Fibroblast of upper back skin (primary cell): ENCODE measurements at places on chromosomes 12 and 14.
A peak's percentile ranks its signal among the peaks of the same experiment; 100 is the strongest.

GRCh38 chr14:77310026-77310425 is 10.7 kb downstream of the POMT2 start:
- DNase-seq = no peak

GRCh38 chr12:130375296-130376287 is 37.9 kb downstream of the PIWIL1 start:
- no peak for DNase-seq

DNA sequence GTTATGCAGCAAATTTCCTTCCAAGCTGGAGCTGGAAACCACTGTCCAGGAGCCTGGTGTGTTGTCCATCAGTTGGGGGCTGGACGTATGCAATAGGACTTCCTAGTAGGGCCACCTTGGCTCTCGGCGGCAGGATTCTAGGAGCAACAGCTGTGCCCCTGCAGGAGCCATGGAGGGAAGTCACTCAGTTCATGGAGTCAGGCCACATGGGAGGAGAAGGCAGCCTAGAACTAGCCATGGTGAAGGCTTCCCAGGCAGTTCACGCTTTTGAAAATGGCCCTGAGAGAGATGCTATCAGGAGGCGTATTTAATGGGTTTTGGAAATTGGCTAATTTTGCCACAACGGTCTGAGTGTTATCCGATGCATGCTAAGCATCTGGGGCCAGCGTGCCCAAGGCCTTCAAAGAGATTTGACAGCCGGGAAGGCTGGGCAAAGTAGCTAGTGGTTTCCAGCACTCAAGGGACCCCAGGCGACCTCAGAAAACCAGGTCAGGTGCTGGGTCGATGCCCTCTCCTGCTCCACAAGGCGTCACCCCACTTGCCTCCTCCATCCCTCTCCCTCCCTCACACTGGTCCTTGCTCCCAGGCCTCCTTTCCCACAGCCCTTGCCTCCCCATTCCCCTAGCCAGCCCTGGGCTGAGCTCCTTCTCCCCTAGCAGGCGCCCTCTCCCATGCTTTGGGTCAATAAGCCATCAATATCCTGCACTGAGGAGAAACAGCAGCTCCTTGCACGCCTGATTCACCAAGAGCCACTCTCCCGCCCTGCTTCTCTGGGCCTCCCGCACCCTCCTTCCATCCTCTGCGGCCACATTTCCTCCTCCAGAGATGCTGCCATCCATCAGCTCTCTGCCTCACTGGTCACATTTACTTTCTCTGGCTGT is 30.9 kb upstream of the SYNDIG1L start:
- DNase-seq = no peak

DNA sequence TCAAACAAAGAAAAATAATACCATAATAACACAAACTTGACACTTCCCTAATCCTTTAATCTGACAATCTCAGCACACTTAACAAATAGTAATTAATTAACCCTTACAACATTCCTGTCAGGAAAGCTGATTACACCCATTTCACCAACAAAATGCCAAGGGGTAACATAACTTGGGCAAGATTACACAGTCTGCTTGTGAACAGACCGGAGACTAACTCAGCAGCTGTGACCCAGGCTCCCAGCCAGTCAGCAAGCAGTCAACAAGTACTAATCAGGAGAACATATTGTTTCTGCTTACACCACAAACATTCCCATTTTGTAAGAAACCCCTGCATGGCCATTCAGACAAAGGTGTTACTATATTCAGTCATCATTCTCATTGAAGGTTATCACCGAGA is 592.5 kb upstream of the FLRT2 start:
- no peak for DNase-seq

GRCh38 chr12:14263742-14264141 is 101.7 kb upstream of the ATF7IP start:
- DNase-seq = no peak

- peak; percentile 82 for DNase-seq
These were observed 864 bp downstream of the DNAJC22 start for GRCh38 chr12:49347311-49348193.

GRCh38 chr12:1325666-1326065 is 268.7 kb downstream of the FBXL14 start:
- DNase-seq = no peak

- DNase-seq = no peak
These were observed 4.1 kb upstream of the LMO3 start for GRCh38 chr12:16610001-16610585.

- DNase-seq = no peak
These were observed 220.4 kb upstream of the GARIN6 start for GRCh38 chr12:99427104-99427503.

DNA sequence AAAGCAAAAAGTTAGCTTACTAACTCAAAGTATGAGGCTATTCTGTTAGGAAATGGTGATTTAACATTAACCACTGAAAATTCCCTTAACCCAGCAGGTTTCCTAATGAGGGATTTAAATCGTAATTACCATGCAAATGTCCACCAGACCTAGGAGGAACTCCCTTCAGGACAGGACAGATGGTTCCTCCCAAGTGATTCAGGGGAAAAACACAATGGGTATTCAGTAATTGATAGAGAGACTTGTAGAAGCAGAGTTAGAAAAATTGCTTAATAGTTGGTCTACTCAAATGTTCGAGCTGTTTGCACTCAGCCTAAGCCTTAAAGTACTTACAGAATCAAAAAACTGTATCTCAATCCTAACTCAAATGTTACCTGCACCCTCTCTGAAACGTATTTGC is 21.6 kb downstream of the RERGL start:
- no peak for DNase-seq

DNA sequence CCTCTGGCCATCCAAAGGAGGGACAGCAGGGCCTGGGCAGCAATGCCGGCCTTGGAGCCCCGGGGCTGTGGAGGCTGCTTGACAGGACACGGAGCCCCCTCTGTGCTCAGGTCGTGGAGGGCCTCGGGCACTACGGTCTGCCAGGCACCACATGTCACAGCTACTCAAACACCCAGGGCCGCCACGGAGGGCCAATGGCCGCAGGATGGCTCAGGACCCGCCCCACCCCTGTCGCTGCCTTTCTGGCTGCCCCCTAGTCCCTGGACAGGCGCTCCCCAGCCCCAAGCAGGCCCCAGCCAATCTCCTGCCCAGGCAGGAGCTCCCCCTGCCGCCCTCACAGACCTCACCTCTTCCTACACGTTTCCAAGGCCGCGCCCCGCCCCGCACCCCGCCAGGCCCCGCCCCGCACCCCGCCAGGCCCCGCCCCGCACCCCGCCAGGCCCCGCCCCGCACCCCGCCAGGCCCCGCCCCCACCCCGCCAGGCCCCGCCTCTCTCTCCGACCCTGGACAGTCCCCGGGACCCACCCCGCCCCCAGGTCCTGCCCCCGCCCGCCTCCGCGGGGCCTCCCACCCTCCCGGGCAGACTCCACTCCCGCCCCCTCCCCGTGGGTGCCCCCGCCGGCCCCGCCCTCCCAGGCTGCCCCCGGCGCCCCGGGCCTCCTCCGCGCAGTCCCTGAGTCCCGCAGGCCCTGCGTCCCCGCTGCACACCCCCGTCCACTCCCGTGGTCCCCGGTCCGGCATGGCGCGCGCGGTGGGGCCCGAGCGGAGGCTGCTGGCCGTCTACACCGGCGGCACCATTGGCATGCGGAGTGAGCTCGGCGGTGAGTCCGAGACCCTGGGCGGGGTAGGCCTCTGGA is at the start of gene ASPG:
ASPG (plus strand) TSS at position 669 of the 857 bp plus-strand sequence; CDS start at position 740, 71 bp downstream.
- DNase-seq = no peak

DNA sequence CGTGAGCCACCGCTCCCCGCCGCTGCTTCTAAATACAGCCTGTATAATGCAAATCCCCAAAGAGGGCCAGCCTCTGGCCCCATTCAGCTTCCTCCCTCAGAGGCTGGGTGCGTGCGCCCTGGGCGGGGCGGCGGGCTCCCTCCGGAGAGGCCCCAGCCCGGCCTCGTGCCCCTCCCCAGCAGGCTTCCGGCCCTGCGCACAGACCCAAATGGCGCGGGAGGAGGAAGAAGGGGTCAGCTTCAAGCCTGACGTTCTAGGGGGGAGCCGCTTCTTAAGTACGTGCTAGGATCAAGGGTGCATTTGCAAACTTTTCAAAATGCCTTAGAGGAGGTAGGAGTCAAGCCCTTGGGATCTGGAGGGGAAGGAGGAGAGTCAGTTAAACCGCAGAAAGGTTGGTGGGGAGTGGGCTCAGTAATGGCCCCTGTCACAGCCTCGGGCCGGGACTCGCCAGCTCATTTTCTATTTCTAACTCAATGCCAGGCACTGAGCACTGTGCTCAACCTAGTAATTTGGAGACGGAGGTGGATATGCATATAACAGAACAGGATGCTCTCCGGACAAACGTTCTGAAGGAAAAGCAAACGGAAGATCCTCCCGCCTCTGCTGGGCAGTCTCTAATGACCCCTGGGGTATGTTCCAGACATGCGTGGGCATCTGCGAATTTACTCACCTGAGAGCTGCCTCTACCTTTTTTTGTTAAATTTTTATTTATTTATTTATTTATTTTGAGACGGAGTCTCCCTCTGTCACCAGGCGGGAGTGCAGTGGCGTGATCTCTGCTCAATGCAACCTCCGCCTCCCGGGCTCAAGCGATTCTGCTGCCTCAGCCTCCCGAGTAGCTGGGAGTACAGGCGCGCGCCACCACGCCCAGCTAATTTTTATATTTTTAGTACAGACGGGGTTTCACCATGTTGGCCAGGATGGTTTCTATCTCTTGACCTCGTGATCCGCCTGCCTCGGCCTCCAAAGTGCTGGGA is 32.3 kb downstream of the NINJ2 start:
- DNase-seq = no peak

GRCh38 chr14:23102801-23103200 is 2.0 kb downstream of the CIROP start:
- no peak for DNase-seq

GRCh38 chr12:127150028-127150427 is 1116.9 kb upstream of the TMEM132C start:
- no peak for DNase-seq

- DNase-seq = peak; percentile 5
These were observed 691 bp downstream of the ZFYVE26 start for GRCh38 chr14:67815573-67816225.

DNA sequence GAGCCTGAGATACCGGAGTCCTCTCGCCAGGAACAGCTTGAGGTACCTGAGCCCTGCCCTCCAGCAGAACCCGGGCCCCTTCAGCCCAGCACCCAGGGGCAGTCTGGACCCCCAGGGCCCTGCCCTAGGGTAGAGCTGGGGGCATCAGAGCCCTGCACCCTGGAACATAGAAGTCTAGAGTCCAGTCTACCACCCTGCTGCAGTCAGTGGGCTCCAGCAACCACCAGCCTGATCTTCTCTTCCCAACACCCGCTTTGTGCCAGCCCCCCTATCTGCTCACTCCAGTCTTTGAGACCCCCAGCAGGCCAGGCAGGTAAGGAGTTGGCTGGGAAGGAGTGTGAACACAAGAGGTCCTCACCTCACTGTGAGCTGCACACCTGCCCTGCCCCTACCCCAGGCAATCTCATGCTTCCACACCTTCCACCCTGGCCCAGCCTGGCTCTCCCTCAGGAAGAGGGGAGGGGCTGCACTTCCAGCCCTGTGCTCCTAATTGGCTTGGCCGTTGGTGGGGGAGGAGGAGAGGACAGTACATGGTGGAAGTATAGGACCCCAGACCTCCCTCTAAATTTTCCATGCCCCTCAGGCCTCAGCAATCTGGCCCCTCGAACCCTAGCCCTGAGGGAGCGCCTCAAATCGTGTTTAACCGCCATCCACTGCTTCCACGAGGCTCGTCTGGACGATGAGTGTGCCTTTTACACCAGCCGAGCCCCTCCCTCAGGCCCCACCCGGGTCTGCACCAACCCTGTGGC is 6.2 kb downstream of the C1QL4 start:
- DNase-seq = no peak

DNA sequence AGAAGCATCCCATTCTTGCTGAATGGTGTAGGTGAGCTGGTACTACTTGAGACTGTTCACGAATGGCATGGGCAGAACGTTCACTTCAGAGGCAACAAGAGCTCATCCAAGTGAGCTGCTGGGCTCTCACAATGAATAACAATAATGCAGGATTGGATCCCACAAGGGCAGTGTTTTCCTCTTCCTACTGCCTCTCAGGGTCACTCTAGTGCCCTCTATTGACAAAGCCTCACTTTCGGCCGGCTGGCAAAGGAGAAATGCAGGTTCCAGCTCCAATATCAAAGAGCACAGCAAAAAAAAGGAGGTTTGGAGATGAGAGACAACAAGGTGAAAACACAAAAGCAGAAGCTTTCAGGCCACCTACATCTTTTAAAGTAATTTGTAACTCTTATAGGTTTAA is 74.6 kb upstream of the MYF6 start:
- peak; percentile 14 for DNase-seq

DNA sequence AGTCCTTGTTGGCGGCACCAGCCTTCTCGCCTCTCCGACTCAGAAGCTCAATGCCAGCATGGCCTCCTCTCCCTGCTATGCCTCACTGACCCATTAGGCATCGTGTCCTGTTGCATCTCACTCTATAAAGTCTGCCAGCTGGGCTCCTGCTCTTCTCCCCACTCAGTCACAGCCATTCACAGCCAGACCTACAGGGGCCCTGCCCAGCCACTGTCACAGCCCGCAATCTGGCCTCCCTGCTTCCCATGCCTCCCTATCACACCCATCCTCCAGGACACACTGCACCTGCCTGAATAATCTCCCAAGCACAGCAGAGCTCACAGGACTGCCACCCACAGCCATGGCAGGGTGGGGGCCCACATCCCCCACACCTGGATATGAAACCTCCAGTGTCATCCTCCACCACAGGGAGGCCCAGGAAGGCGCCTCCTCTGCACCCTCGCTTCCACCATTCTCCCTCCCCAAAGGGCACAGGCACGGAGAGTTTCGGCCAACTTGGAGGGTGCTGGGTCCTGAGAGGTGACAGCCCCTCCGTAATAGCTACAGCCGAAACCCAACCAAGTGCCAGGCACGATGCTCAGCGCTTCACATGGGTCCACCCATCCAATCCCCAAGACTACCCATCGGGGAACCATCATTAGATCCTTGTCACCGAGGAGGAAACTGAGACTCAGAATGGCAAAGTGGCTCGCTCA is 370.3 kb downstream of the BCL11B start:
- DNase-seq = no peak

DNA sequence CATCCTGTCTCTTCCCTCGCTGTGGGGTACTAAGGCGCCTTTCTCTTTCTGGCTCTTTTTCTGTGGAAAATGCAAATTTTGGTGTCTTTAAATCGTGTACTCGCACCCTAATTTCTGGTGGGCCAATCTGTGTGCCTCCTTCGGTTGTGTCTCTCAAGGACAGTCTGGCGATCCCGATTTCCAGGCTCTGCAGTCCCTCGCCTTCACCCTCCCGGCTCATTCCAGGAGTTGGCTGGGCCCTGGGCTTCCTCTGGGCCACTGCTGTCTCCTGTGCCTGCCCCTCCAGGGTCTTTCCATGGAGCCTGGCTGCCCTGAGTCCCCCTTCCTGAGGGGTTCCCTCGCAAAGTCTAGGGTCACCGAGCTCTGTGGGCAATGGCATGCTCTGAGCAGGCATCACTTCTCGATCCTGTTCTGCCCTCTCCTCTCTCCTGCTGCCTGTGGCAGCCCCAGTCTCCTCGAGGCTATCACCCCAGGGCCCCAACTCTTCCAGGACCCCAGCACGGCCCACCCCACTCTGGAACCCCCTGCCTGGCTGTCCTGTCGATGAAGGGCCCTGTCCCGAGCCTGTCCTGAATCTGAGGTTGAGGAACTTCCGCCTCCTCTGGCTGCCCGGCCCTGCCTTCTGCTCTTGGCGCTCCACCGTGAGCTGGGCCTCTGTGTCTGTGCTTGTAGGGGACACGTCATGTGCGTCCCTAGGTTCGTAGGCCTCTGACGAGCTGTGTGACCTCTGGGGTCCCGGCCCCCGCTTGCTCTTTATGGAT is 24.1 kb downstream of the AHNAK2 start:
- no peak for DNase-seq

- peak; percentile 56 for DNase-seq
These were observed 12.4 kb downstream of the FAM181A start for GRCh38 chr14:93939304-93940229.

GRCh38 chr12:53710091-53710490 is 17.2 kb downstream of the CALCOCO1 start:
- no peak for DNase-seq
